ENCODE measurements at places on chromosomes 11 and 22.

DNA sequence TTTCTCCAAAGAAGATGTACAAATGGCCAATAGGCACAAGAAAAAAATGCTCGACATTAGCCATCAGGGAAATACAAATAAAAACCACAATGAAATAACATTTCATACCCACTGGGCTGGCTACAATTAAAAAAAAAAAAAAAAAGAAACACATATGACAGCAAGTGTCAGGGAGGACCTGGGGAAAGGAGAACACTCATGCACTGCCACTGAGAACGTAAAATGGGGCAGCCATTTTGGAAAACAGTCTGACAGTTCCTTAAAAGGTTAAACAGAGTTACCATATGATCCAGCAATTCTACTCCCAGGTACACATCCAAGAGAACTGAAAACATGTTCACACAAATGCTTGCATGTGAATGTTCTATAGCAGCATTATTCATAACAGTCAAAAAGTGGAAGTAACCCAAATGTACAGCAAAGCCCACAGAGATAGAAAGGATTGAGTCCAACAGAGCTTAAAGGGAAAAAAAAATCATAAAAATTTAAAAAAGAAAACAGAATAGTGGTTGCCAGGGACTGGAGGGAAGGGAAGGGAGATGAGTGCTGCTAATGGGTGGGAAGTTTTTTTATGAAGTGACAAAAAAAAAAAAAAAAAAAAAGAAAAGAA lies 48.4 kb upstream of the CYP2D6 start:
- no peak for DNase-seq

DNA sequence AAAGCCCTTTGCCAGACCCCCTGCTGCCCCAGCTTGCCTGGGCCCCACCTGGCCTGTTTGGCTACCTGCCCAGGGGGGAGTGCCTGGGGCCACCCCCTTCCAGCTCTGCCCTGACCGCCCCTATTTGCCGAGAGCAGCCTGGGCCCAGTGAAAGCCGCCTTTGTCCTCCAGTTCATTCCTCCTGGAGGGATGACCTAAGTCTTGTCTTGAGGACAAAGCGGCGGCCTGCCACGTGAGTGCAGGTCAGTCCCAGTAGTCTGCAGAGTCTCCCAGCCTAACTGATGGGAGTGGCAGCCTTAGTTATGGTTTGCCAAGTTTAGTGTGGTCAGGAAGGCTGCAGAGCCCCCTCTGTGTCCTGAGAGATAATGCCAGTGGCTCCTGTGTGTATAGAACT lies 115.9 kb upstream of the CRYBB3 start:
- DNase-seq: no peak

DNA sequence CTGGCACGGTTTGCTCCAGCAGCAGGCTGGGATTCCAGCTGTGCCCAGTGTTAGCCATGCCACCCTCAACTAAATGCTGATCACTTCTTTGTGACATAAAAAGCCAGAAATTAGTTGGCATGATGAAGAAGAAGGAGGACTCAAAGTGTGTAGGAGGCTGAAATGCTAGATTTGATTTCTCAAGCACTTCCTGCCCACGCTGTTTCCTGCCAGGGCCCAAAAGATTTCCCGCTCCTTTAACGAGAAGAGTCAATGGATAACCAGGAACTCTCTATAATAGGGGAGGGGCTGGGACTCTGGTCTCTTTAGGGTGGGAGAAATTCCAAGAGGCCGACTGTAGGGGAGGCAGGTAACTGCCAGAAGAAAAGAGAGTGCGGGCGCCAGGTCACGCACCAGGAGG lies 26.4 kb downstream of the APOL3 start:
- no peak for DNase-seq

GRCh38 chr22:23688121-23688520 lies 2.7 kb upstream of the RGL4 start:
- no peak for DNase-seq

DNA sequence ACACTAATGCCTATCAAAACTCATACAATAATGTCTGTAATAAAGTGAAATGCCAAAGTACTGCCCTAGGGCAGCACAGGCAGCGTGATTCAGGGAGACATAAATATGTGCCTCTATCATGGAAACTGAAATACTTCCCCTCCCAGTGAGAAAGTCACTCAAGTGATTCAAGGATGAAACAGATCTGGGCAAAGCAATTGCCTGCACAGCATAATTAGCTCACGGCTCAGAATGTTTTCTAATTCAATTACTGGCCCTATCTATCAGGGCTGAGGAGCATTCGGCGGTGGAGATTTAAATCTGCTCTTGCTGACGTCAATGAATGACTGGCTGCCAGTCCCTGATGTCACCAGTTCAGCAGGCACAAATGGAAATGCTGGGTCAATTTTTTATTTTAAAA lies 27.7 kb upstream of the PPP2R1B start:
- no peak for DNase-seq

Data from activated CD4-positive, alpha-beta T cell treated with anti-CD3 and anti-CD28 coated beads for 24 hours (primary cell).